ENCODE measurements at places on chromosomes 12 and 14.

DNA sequence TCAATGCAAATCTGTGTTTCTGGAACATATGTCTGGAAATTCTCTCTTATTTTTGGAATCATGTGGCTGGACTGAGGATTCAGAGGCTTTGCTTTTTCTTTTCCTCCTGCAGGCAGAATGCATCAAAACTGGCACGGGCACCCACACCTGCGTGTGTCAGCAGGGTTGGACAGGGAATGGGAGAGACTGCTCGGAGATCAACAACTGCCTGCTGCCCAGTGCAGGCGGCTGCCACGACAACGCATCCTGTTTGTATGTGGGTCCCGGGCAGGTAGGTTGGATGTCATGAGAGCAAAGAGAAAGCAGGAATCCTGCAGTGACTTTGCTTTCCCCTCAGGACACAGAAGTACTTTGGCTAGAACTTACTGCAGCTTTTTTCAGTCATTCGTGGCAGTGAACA lies 90.3 kb downstream of the STAB2 start:
- no peak for DNase-seq

DNA sequence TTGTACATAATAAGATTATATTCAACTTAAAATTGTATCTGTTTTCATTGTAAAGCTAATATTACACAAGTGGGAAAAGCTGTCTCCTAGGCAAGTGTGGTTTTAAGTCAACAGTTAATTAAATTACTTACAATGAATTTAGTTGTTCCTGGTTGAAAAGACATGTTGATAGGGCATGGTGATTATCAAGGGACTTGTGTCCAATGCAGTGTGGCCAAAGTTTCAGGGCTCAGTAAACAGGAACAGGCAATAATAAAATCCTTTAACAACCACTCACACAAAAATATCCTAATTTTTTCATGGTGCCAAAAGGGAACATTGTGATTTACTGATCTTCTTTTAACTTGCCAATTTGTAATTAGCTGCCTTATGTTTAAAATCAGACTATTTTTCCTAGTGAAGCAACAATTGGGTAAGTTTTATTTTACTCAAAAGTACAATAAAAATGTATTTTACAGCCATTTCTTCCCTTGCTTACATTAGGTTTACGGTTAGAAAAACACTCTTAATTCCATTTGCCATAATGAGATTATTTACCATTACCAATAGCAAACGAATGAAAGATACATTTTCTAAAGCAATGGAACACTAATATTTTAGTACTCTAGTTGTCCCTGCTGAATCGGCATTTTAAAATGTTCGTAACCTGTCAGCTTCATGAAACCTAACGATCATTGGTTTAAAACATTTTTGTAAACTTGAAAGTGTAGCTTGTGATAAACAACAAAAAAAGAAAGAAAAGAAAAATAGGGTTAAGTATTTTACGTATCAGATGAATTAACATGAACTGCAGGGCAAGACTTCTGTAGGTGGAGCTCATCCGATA lies 1.8 kb upstream of the WNK1 start:
- DNase-seq = no peak

GRCh38 chr12:69655616-69656340 lies 43.3 kb downstream of the BEST3 start:
- no peak for DNase-seq

DNA sequence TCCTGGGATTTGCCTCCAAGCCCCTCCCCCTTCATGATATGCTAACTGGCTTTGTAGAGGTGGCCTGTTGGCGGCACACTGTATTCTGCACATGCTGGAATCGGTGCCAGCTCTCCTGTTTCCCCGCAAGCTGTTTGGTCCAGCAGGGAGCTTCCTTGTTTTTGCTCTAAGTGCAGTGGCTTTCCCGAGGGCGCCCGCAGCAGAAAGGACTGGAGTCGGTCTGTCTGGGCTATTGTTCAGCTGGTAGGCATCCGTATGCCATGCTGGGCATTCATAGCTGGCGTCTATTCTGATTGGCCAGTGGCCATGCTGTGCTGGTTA lies 88.9 kb upstream of the MED13L start:
- no peak for DNase-seq

- no peak for DNase-seq
These were observed 11.3 kb downstream of the ERO1A start for GRCh38 chr14:52683985-52684520.

- no peak for DNase-seq
These were observed 528.6 kb downstream of the FUT8 start for GRCh38 chr14:65941091-65941490.

DNA sequence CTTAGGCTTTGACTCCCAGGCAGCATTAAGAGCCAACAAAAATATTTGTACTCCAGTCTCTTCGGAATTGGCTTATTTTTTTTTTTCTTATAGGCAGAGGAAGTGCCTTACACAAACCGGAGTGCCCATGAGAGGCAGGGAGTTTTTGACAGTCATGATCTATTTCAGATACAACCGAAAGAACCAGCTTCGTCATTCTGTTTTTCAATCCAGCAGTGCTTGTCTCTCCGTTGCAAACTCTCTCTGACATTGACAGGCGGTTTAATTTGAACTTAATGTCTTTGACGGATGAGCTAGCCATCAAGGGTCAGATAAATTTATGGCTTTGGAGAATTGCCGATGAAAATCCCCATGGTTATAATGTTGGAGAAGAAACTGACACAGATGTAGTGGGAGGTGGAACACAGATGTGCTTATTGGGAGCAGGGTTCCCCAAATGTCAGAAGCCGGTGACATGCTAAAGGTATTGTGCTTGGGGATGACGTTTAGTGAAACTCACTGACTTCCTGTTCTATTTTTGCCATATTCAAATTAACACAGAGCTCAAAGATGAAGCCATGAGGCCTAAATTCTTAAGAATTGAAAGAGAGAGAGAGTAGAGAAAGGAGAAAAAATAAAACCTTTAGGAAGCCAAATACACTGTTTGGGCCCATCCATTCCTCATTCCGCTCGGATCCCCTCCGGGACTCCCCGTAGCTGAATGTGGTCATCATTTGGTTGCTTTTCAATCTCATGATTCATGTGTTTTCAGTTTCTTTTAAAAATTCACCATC lies 59.7 kb downstream of the PLXNC1 start:
- peak; percentile 6 for DNase-seq

- DNase-seq = no peak
These were observed 426.4 kb downstream of the PCNX1 start for GRCh38 chr14:71333705-71334104.

GRCh38 chr12:109446869-109447268 lies 30.2 kb downstream of the KCTD10 start:
- no peak for DNase-seq

- no peak for DNase-seq
These were observed 888 bp upstream of the PPP1R12A start for GRCh38 chr12:79935624-79936345.

- DNase-seq = no peak
These were observed 128.3 kb downstream of the PLXNC1 start for GRCh38 chr12:94276725-94277124.

DNA sequence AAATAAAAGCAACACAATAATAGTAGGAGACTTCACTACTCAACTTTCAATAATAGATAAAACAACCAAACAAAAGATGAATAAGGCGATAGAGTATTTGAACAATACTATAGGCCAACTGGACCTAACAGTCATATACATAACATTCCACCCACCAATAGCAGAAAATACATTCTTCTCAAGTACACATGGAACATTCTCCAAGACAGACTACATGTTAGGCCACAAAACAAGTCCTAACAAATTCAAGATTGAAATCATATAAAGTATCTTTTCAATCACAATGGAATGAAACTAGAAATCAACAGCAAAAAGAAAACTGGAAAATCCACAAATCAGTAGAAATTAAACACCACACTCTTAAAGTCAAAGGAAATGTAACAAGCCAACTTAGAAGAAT lies 28.8 kb downstream of the RAD52 start:
- DNase-seq = no peak

DNA sequence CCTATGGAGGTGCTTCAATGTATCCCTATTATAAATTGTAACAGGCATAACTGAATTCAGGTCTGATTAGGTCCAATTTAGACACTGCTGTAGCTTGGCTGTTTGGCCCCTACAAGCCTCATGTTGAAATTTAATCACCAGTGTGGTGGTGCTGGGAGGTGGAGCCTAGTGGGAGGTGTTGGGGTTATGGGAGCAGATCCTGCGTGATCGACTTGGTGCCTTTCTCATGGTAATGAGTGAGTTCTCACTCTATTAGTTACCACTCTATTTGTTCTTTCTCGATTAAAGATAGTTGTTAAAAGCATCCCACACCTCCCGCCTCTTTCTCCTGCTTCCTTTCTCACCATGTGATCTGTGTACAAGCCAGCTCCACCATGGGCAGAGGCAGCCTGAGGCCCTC lies 122.1 kb downstream of the FOXA1 start:
- DNase-seq = no peak

- DNase-seq = no peak
These were observed 10.3 kb downstream of the KCTD10 start for GRCh38 chr12:109466821-109467220.

- DNase-seq = no peak
These were observed 29.6 kb downstream of the ADIPOR2 start for GRCh38 chr12:1720494-1720893.

DNA sequence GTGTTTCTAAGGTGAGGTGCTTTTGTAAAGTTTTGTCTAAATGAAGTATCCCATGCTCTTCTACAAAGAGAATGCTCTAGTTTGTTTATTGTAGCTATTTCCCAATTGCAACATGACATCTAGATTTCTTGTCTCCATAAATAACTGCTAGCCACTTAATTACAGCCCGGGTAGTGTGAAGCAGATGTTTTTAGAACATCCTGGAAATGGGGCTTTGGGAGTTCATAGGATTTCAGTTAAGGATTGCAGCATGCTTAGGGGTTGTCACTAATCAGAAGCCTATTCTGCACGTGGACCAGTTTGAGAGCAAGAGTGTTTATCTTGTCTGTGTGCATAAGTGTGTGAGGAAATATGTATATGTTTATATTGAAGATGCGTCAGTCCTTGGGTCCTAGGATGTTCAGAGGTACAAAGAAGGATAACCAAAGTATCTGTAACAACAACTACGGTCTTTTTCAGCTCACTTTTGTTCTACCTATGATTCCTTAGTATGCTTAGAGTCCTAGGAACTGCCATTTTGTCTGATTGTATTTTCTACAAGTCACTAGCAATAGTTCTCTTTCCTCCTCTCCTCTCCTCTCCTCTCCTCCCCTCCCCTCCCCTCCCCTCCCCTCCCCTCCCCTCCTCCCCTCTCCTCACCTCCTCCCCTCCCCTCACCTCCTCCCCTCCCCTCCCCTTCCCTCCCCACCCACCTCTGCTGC lies 135.3 kb downstream of the ACSS3 start:
- no peak for DNase-seq
